Bronchus fibroblast of lung (primary cell): ENCODE measurements at places on chromosomes 7 and 10. TPM values are rescaled to one million over a fixed set of nuclear protein-coding genes. Genes with fewer than 3 reads are reported as not detected.

The ITIH2 gene
- total RNA-seq = not detected in 2 replicates

The TMEM209 gene
- total RNA-seq = 13.1 and 13.6 TPM in 2 replicates

The CDK14 gene
- total RNA-seq = 10.7 and 12.1 TPM in 2 replicates

The PCLO gene
- 0.17 and 0.30 TPM in 2 replicates for total RNA-seq

The ZNF735 gene
- total RNA-seq = not detected in 2 replicates

The PLEKHS1 gene
- not detected in 2 replicates for total RNA-seq

The NPSR1 gene
- total RNA-seq = not detected in 2 replicates

The HDAC9 gene
- total RNA-seq = 1.3 and 2.5 TPM in 2 replicates

The LRRD1 gene
- total RNA-seq = 0.17 TPM in 1 of 2 replicates, not detected in the other

The TMEM139 gene
- 0.17 and 0.45 TPM in 2 replicates for total RNA-seq

The BLNK gene
- 0.15 and 0.50 TPM in 2 replicates for total RNA-seq

The TRIL gene
- 0.45 and 0.84 TPM in 2 replicates for total RNA-seq

The MOGAT3 gene
- not detected in 2 replicates for total RNA-seq

The CYP2C19 gene
- not detected in 2 replicates for total RNA-seq

The ASB4 gene
- not detected in 2 replicates for total RNA-seq

The FASTK gene
- 69.6 and 71.1 TPM in 2 replicates for total RNA-seq

The OPALIN gene
- not detected in 2 replicates for total RNA-seq

The SORCS1 gene
- under 0.01 TPM in 1 of 2 replicates, not detected in the other for total RNA-seq

The LRRC27 gene
- 3.2 and 5.9 TPM in 2 replicates for total RNA-seq

The SLC26A4 gene
- total RNA-seq = 0.17 and 0.74 TPM in 2 replicates

The DKK1 gene
- 44.4 and 53.1 TPM in 2 replicates for total RNA-seq

The RHOBTB1 gene
- 15.6 and 22.2 TPM in 2 replicates for total RNA-seq

The ADCY1 gene
- total RNA-seq = 0.15 and 0.17 TPM in 2 replicates

The ELOVL3 gene
- 0.15 and 0.17 TPM in 2 replicates for total RNA-seq

The ADRA2A gene
- total RNA-seq = not detected in 2 replicates

The RSPH10B gene
- total RNA-seq = not detected in 2 replicates

The CDHR1 gene
- under 0.01 TPM in 2 replicates for total RNA-seq

The APBB1IP gene
- total RNA-seq = not detected in 2 replicates

The AZGP1 gene
- under 0.01 TPM in 1 of 2 replicates, not detected in the other for total RNA-seq

The TMEM236 gene
- total RNA-seq = not detected in 2 replicates
